ENCODE measurements at places on chromosomes 4 and X. TPM values are rescaled to one million over a fixed set of nuclear protein-coding genes. Genes with fewer than 3 reads are reported as not detected.
A peak's percentile ranks its signal among the peaks of the same experiment; 100 is the strongest.

DNA sequence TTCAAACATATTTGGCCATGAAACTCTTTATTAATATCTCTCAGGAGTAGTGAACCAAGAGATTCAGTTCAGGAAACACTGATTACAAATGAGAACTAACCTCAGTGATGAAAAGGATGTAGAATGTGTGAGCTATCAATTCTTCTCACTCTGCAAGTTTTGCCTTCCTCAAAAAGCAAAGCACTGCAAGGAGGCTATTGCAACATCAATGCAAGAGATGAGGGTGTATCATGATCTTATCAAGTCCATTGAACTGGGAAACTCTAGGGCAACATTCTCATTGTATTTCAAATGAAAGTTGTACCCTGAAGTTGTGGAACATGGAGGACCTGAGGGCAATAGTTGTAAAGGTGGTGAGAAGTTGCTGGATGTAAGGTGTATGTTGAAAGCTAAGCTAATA, 56.4 kb upstream of the VEGFC start:
- H3K27me3 ChIP-seq = no peaks in the 10 kb centered on the region
- no peak for DNase-seq
- no peak overlapping the region for H3K27ac ChIP-seq
- H3K36me3 ChIP-seq = no peaks in the 10 kb centered on the region
- H3K4me3 ChIP-seq = no peak overlapping the region

DNA sequence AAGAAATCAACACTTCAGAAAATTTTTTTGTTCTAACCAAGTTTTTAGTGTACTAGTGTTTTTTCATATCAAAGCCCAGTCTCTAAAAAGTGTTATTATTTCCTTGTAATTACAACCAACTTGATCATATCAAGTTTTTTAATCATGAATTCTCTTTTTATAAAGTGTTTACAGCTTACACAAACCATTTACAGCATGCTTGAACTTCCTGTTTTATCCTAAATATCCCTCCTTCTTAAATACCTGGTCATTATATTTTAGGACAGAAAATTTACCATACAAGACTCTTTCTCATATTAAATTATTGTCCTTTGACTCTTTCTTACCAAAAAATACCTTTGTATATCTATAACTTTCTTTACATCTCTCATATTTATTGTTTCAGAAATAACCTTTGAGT, 89.4 kb upstream of the NPY2R start:
- H3K27me3 ChIP-seq = no peaks in the 10 kb centered on the region
- no peak for DNase-seq
- no peak overlapping the region for H3K4me3 ChIP-seq
- no peaks in the 10 kb centered on the region for H3K36me3 ChIP-seq
- H3K4me1 ChIP-seq = no peaks in the 10 kb centered on the region

GRCh38 chrX:12319003-12319519, 180.8 kb downstream of the FRMPD4 start:
- H3K4me3 ChIP-seq = no peak overlapping the region
- DNase-seq = no peak
- H3K27me3 ChIP-seq = no peaks in the 10 kb centered on the region
- no peaks in the 10 kb centered on the region for H3K4me1 ChIP-seq
- no peaks in the 10 kb centered on the region for H3K36me3 ChIP-seq

- H3K4me3 ChIP-seq = no peak overlapping the region
- H3K4me1 ChIP-seq = no peaks in the 10 kb centered on the region
- H3K27me3 ChIP-seq = no peaks in the 10 kb centered on the region
- H3K27ac ChIP-seq = peak overlapping the region; percentile 27
- peak; percentile 52 for DNase-seq
- H3K36me3 ChIP-seq = no peaks in the 10 kb centered on the region
These were observed 56.7 kb upstream of the HGFAC start for GRCh38 chr4:3384771-3385710.

DNA sequence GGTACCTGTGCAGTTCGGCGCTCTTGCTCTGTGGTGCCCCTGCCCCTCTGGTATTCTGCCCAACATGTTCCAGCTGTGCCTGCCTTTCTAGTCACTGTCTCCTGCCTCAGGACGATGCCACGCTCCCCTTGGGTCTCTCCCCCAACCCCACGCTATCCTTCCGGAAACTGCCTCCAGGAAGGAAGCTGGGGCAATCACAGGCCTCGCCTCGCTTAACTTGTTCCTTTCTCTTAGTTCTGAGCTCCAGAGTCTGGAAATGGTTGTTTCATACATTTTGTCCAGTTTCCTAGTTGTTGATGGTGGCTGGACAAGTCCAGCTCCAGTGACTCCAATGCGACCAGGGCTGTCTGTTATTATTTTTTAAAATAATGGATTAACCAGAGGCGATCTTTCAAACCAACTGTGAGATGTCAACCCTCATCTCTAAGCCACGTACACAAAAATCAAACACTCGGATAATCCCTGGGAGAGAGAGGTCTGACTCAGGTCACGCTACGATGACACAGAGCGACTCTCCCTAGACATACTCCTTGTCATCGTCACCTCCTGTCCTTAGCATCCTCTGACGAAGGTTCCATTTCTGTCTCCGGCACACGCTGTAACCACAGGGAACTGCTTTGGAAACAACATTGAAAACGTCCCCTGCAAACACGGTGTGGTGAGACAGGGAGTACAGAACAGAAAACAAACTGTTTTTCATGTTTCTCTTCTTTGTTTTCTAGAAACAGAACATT, 62.5 kb downstream of the ABLIM2 start:
- H3K4me1 ChIP-seq = no peaks in the 10 kb centered on the region
- no peak for DNase-seq
- H3K4me3 ChIP-seq = no peak overlapping the region
- H3K36me3 ChIP-seq = no peaks in the 10 kb centered on the region
- no peaks in the 10 kb centered on the region for H3K27me3 ChIP-seq

SPIN2B gene
- 10.2 TPM for total RNA-seq

SPANXN1 gene
- not detected for total RNA-seq

POF1B gene
- total RNA-seq = 190 TPM

HELT gene
- total RNA-seq = not detected

TMEM144 gene
- 18.3 TPM for total RNA-seq

XK gene
- 25.2 TPM for total RNA-seq

NLGN3 gene
- 0.82 TPM for total RNA-seq

Measured in colonic mucosa (tissue), 4 donors.